Esophagus mucosa (tissue), 1 donor: ENCODE measurements at places on chromosomes 16 and 17. TPM values are rescaled to one million over a fixed set of nuclear protein-coding genes. Genes with fewer than 3 reads are reported as not detected.

GRCh38 chr17:7382901-7383300, 2.0 kb downstream of the TNK1 start:
- ATAC-seq = no peak

- no peak for ATAC-seq
Observed at GRCh38 chr16:72969812-72970211, 78.1 kb downstream of the ZFHX3 start.

DNA sequence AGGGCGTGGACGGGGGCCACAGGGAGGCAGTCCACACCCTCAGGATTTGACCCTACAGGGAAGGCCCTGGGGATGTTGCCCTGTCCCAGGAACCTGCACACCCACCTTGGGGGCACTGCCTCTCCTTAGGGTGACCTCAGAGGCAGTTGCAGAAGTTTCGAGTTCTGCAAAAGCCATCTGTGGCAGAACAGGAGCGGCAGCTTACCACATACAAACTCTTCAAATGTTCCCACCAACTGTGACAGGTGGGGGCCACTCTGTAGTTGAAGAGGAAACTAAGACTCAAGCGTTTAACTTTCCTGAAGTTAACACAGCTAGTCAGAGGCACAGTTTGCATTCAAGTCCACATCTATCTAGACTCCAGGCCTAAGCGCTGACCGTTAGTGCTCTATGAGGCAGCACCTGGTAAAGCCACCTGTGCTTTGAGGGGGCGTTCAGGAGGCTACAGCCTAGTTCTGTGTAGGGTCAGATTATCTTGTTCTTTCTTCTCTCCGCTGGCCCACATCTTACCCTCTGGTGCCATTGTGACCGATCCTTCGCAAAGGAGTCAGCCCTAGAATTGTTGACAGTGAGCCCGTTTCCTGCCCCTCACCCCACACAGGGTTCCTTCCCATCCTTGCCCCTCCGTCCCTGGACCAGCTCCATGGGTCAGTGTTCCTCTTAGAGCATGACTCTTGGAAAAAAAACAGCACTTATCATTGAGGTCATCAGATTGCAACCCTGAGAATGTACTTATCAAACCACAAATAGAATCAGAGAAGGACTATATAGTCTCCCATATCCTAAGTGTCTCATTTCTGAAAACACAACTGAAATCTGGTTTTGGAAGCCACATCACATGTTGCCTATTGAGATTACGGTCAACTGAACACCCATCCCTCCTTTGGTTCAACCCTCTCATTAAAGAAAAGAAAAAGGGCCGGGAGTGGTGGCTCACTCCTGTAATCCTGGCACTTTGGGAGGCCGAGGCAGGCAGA, 45.4 kb downstream of the CDH1 start:
- no peak for ATAC-seq

DNA sequence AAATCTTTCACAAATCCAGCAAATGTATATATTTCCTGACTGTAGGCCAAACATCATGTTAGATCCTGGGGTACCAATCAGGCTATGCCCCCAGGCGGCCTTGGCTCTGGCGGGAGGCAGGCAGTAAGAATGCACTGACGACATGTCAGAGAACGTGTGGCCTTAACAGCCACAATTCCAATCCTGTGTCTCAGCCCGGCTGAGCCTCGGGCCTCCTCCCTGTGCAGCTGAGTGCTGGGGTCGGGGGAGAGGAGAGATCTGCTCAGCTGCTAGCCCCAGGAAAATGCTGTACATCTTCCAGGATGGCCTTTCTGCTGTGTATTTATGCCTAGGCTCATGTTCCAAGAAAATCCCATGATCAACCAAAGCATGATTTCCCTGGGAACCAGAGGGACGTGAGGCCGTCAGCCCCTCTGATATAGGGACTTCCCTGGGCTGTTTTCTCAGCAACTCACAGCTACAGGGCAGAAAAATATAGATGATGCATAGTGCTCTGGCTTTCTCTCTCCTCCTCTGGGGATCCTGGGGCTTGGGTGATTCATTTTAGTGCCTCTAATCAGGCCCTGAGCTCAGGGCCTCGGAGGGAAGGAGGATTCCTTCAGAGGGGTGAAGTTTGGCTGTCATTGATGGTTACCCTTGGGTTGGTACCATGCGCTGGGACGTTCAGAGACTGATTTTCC, 604.0 kb downstream of the HS3ST4 start:
- ATAC-seq = no peak

GRCh38 chr17:36105781-36106492, 2.3 kb downstream of the CCL4 start:
- ATAC-seq = no peak

GRCh38 chr16:23016368-23016767, 132.9 kb downstream of the USP31 start:
- ATAC-seq = no peak

- ATAC-seq = no peak
Observed at GRCh38 chr16:63346000-63346399, 1309.8 kb upstream of the CDH8 start.

GRCh38 chr16:1793578-1794220, at the start of gene IGFALS:
Gene IGFALS, minus strand, starts transcription at chr16:1793705. Its CDS starts 53 bp downstream, at chr16:1793652.
- ATAC-seq = peak; percentile 2

GRCh38 chr17:46812624-46813318, 5.7 kb downstream of the WNT3 start:
- no peak for ATAC-seq

- peak; percentile 65 for ATAC-seq
Observed at GRCh38 chr16:87062569-87063442, 254.4 kb downstream of the C16orf95 start.

GRCh38 chr16:4428500-4428899, 2.8 kb downstream of the DNAJA3 start:
- peak; percentile 85 for ATAC-seq

DNA sequence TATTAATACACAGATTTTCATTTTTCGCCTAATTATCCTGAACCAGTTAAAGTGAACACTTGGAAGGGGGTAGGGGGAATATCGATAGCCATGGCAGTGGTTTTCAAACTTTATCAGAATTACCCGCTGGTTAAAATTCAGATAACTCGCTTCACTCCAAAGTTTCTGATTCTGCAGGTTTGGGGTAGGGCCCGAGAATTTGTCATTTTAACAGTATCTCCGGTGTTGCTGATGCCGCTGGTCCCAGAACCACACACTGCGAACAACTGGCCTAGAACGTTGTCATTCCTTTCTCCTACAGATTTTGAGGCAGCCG, 313 bp upstream of the NSRP1 start:
- no peak for ATAC-seq

- no peak for ATAC-seq
Observed at GRCh38 chr17:12619459-12620199, 46.1 kb upstream of the MYOCD start.

The SLC25A39 gene
- 126 TPM for total RNA-seq

The PPY gene
- not detected for total RNA-seq

The CTU2 gene
- 14.3 TPM for total RNA-seq
